ENCODE measurements at places on chromosomes 2 and 18.

DNA sequence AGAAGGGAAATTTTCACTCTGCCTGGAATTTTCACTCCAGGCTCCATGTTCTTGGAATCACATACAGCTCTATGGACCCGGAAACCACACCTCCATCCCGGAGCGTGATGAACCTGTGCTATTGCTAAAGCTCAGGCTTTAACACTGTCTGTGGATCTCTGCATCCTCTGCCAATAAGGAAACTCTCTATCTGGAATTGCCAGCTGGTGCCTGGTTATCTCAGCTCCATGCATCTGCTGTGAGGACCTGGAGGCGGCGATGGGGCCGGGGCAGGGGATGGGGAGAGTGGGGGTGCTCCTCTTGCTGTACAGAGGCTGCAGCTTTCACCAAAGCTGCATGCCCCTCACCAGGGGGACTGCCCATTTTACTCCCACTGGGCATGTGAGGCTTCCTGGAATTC, 754.0 kb upstream of the SOX11 start:
- no peak for DNase-seq

GRCh38 chr2:112831946-112832840, 4.4 kb downstream of the IL1B start:
- no peak for DNase-seq

DNA sequence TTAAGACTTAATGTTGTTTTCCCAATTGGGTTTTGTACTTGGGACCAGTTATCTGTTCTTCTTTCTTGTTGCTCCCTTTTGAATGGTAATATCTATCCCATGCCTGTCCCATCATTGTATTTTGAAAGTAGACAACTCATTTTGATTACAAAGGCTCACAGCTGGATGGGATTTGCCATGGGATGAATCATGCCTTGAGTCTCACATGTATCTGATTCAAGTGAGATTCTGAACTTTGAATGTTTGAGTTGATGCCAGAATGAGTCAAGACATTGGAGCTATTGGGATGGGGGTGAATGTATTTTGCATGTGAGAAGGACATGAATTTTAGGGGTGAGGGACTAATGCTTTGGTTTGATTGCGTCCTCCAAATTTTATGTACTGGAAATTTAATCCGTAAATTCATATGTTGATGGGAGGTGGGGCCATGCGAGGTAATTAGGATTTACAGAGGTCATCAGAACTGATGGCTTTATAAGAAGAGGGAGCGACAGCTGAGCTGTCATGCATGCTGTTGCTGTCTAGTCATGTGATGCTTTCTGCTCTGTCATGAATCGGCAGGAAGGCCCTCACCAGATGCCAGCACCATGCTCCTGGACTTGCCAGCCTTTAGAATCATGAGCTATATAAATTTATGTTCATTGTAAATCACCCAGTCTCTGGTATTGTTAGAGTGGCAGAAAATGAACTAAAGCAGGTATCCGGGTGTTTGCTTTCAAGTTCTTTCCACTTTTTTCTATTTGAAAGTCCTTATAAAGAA, 741.3 kb upstream of the RAB6C start:
- no peak for DNase-seq

DNA sequence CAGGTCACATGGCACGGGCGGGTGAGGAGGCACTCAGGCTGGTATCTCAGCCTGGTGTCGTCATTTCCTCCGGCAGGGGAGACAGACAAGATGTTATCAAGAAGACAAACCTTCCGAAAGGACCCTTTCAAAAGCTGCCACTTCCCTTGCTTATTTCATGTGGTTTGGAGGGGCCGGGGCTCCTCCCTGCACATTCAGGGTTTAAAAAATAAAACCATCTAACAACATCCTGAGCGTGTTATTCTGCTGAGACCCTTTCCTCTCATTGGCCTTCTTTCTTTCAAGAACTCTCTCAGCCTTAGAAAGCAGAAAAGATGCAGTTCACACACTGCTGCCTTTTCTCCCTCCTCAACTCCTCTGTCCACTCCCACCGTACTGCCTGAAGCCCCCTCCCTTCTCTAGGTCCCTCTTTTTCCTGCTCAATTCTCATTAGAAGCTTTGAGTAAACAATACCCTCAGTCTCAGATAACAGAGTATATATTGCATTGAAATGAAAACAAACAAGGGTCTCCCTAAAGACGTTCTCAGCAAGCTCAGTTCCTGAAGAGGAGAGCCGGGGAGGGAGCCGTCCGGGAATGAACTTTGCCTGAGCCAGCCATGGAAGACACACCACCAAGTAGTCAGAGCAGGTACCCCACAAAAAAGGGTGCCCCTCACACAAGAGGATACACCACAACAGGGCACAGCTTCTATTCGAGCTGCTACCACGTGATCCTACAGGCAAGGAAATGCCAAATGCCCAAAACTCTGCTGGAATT, 9.7 kb downstream of the SMAD7 start:
- DNase-seq, result peak; percentile 86

DNA sequence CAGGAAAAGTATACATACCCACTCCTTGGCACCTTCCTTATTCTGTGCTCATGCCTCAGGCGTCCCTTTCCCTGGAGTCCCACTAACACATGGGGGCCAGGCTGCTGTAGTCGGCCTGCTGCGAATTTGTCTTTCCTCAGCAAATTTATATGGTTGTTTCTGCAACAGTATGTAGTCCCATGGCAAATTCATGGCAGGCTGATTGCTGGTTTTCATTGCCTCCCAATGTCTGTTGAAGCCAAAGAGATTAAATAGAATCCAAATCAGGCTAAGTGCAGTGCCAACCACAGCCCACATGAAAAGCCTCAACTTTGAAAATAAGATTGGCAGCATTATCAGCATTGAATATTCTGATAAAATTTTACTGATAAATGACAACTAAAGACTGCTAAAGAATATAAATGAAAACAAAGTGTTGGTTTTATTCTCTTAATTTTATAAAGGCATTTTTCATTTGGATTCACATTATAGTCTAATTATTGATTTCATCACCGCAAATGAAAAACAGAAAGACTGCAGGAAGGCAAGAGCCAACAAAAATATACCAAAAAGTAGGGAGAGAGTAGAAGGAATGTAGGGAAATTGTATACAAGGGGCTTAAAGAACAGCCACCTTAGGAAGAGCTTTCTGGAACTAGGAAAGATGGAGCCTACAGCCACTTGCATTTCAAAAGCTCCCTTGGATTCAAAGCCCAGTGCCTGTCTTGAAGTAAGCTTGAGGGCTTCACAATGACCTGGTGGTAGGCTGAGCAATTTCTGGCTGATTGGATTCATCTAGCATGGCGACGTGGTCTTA, 283.7 kb upstream of the MMADHC start:
- DNase-seq, result no peak

GRCh38 chr2:39718483-39718882, 52.8 kb downstream of the TMEM178A start:
- no peak for DNase-seq

- no peak for DNase-seq
Observed at GRCh38 chr2:192195548-192196418, 1.1 kb upstream of the TMEFF2 start.

DNA sequence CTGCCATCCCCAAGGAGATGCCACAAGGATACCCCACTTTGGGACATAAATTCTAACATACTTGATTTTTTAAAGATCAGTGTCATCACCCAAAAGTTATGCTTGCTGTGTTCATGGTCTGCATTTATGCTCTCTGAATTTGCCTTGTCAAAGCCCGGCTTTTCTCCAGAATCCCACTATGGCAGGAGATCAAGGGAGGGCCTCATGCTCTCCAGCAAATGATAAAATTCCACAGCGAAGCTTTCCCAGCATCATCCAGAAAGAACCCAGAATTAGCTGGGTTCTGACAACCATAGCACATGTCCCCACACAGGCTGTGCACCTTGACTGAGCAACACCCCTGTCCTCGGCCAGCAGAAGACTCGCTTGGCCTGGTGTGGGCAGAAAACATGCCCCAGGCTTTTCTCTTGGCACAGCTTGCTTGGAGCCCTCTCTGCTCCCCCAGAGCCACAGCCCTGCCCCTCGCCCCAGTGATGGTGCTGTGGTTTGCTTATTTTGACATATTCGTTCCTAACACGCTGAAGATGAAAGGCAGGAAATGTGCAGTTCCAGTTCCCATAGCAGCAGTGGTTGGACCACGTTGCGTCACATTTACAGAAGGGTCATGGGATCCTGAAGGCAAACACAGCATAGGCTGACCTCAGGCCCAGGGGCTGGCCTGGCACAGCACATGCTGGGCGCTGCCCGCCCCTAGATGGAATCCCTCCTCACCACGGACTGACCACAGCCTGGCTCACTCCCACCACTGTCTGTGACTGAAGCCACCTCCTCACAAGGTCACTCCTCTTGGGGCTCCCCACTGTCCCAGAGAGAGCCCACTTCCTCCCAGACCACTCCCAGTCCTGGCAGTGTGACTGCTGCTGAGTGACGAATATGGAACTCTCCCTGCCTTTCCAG, 14.1 kb upstream of the CHRNA1 start:
- DNase-seq, result peak; percentile 63

GRCh38 chr2:42029171-42029570, 18.6 kb upstream of the PKDCC start:
- no peak for DNase-seq

DNA sequence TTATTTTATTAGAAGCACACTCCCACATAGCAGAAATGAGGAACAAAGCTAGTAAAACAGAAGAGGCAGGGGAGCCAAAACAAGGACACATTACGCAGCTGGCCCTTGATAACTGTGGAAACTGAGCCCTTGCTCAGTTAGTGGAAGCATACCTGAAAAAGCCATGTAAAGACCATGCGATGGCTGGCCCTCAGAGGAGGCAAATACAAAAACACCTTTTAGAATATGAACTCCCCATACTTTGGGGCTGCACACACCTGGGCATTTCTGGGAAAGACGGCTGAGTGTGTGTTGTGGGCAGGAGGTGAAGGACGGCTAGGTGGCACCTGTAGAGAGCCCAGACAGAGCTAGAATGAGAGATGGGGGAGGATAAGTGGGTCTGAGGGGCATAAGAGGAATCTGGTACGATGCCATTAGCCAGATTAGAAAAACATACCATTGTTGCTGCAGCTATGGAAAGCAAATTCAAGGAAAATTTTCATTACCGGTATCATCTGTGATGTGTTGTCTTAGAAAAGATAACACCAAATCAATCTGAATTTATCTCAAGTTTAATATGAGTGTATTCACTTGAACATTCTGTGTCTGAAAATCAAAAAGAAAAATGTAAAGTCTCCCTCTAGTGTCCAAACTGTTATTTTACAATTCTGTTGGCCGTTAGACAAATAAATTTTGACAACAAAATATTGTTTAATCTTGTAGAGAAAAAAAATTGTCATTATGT, 45.2 kb upstream of the SULT1C3 start:
- no peak for DNase-seq

GRCh38 chr2:191670076-191670475, 7.9 kb upstream of the NABP1 start:
- DNase-seq, result no peak

- DNase-seq, result no peak
Observed at GRCh38 chr18:61854578-61855448, 38.0 kb downstream of the RNF152 start.

DNA sequence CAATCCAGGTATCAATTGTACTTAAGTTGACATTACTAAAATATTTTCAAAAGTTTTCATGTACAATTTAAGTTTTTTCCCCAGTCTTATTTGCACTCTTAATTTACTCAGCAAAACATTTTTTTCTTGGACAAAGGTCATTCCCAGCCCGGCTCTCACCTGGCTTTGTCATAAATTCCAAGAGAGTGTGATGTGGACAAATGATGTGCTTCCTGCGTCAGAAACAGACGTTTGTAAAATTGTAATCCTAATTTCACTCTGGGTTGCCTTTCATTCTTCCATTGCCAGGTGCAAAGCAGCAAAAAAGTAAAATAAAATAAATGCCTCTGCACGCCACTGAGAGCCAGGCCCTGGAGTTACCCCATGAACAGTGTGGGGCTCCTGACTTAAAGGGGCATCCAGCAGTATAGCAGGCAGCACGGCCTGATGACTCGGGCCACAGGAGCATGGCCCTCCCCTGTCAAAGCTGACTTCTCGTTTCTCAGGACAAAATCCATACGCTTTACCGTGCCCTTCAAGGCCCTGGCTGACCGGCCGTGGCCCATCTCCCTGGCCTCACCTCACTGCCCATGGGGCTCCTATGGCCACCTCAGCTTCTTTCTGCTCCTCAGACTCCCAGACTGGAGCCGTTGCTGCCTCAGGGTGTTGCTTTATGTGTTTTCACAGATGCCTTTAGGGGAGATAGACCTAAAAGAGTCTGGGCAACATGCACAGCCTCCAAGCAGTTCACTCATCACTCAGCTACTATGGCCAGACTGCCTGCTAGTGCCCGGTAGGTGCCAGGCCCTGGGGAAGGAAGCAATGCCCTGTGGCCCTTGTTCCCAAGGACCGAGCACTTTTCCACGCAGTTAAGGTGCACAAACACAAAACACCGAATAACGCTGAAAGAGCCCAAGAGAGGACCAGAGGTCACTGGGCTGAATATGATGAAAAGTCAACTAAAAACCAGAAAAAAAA, 7.6 kb upstream of the TMEM185B start:
- no peak for DNase-seq

DNA sequence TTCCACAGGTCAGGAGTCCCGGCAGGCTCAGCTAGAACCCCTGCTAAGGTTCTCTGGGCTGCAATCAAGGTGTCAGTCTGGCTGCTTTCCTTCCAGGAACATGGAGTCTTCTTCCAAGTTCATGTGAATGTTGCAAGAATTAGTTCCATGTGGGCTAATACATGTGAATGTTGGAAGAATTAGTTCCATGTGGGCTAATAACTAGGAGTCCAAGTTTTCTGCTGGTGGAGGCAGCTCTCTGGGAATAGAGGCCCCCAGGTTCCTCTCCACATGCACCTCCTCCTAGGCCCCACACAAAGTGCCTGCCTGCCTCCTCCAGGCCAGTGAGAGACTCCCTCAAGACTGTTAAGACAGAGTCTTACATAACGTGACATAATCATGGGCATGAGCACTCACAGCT, 140.8 kb upstream of the SLC35G4 start:
- no peak for DNase-seq

- DNase-seq, result no peak
Observed at GRCh38 chr2:236664136-236664535, 94.5 kb downstream of the ACKR3 start.

GRCh38 chr2:69581774-69582581, 61.6 kb downstream of the AAK1 start:
- DNase-seq, result no peak

- DNase-seq, result no peak
Observed at GRCh38 chr2:237140689-237141285, 55.1 kb downstream of the COPS8 start.
